ENCODE measurements at places on chromosomes 6 and 20.

GRCh38 chr6:106005013-106005412 is 81.1 kb upstream of the PRDM1 start:
- DNase-seq: no peak

DNA sequence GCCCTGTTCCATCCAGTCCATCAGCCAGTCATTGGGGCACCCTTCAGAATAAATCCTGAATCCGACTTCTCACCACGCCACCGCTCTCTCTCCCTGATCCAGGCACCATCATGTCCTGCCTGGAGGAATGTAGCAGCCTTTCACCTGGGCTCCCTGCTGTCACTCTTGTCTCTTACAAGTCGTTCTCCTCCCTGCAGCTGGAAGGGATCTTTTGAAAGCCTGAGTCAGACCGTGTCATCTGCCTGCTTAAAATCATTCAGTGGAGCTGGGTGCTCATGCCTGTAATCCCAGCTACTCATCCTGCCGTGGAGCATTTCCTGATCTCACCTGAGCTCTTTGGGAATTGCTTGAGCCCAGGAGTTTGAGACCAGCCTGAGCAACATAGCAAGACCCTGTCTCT is 19.2 kb upstream of the KCNG1 start:
- DNase-seq: no peak

DNA sequence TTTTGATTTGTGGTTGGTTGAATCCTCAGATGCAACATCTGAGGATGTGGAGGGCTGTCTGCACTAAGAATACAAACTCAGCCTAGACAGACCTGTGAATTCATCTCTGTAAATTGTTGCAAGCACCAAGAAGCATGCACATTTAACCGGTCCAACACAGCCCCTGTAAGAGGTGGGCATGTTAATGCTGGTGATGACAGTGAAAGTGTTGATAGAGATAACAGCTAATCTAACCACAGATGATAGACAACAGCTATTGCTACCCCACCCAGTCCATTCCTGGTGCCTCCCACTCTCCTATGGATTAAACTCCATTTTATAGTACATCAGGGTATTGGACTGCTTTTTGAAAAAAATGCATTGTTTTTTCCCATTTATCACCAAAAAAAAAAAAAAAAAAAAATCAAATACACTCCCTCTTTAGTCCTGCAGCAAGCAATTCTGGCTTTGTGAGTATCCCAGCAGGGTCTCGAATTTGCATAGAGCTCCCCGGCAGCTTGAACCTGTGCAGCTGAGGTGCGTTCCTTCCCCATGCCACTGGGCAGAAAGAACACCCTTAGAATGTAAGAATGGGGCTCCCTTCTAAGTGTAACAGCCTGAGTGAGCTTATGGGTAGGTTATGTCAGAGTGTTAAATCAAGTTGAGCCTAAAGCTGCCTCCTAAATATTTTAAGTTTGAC is 270.9 kb upstream of the JARID2 start:
- DNase-seq: no peak

GRCh38 chr20:2871661-2872458 is 1.4 kb upstream of the PTPRA start:
- no peak for DNase-seq

GRCh38 chr6:152206072-152206818 is 398.8 kb downstream of the ESR1 start:
- DNase-seq: peak; percentile 7

DNA sequence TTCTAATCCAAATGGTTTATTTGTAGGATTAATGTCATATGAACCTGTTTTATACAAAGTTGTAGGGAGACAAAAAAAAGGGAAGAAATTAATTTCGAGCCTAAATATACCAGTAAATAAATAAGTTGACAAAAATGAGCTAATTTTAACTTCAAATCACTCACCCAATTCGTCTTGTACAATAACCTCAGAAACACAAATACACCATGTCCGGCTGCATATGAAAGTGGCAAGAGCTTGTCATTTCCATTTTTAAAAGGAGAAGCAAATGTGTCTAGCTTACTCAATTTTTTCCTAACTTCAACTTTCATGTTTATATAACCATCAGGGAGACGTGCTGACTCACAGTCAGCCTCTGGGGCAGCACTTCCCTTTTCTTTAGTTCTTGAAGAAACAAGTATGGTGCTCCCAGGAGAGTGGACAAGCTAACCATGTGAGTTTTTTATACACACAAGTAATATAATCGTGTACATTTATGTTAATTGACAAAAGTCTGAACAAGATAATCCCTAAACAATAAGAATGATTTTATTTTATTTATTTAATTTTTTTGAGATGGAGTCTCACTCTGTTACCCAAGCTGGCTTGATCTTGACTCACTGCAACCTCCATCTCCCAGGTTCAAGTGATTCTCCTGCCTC is 55.5 kb upstream of the SGK1 start:
- peak; percentile 67 for DNase-seq

DNA sequence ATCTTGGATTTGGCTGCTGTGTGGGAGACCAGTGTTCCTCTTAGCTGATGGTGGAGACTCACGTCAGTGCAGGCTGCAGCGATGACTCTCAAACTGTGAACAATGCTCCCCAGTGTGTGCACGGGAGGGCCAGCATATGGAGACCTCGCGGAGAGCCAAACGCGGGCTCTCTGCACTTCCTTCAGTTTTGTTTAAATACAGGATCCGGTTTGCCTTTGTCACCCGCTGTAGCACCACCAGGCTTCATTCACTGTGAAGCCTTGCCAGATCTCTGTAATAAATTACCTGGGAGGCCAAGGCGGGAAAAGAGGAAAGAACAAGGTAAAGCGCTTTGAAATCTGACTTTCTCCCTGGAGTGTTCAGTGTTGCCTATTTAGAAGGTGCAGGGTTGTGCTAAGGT is 30.7 kb upstream of the TMEM14A start:
- DNase-seq: peak; percentile 41

DNA sequence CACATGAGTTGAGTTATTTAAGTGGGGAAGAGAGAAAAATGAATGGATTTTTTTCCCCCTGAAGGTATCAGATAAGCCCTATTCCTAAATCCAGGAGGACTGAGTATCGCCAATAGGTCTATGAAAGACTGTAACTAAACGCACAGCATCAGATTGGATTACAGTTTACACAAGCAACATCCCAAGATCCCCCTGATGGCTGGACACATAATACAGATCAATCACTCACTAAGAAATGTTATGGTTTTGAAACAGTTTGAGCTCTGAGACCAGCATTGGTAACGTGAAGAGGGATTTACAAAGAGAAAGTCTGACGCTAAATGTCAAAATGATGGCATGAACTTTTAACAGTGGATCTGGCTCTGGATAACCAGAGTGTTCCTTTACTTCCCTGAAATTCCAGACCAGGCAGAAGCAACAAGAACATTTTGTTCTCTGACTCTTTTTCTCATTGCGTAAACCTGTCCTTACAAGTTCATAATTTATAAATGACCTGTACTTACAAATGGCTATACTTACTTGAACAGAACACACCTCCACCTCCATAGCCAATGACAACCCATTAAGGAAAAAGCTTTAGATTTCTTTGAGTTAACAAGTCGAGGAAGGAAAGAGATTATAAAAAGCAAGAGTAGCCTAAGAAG is 131.8 kb upstream of the BEND3 start:
- no peak for DNase-seq

DNA sequence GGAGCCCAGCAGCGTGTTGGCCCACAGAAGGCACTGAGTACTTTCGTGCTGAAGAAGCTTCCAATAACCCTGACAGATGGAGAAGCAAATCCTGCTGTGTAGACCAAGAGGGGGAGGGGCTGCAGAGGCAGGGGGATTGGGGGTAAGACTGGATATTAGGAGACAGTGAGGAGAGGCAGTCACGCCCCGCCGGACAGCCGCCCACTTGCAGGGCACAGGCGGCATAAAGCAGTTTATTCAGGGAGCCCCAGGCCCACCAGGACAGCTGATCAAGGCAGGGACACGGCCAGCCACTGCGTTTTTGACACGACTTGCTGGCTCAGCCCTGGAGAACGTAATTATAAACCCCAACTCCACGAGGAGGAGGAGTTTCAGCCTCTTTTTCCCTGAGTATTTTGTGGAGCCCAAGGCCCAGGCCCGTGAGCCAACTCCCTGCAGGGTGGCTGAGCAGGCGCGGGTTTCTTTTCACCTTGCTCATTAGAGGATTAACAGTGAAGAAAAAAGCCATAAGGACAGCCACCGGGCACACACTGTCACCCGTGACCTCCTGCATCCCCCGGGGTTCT is 177.9 kb downstream of the TFAP2C start:
- DNase-seq: no peak

GRCh38 chr6:44271914-44272313 is 1.7 kb downstream of the TMEM151B start:
- no peak for DNase-seq

DNA sequence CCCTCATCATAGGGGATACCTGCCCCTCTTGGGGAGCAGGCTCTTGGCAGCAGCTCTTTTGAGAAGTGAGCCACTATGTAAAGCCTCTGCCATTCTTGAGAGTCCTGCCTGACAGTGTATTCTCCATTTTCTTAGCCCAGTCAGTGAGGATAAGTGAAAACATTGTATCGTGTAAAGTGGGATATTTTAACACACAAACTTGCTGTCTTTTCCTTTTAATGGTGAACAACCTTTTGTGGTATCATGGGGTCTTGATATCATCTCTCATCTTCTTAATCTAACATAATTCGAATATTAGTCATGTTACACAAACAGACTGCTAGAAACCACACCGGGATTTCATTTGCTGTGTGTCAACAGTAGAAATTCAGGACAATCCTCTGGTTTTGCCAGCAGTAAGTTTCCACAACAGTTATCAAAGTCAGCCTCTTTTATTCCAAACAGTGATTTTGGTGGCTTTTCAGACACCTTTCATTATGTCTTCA is 136.2 kb downstream of the HIVEP1 start:
- DNase-seq: peak; percentile 73
